ENCODE measurements at places on chromosomes 12 and 14.
A peak's percentile ranks its signal among the peaks of the same experiment; 100 is the strongest.

DNA sequence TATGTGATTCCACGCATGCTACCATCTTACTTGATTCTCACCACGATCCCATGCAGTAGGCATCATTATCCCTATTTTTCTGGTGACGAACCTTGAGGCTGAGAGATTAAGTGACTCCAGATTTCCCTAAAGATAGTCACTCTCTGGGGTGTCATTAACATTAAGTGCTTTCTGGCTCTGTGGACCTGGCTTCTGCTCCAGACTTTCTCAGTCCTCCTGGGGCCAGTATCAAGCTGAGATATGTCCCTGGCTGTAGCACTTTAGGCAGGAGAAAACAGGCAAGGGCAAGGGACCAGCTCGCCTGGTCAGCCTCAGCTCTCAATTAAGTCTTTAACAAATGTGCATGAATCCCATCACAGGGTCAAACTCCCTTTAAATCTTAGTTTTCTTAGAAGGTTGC lies 38.3 kb upstream of the PRB2 start:
- no peak for DNase-seq

- DNase-seq, result no peak
These were observed 84.7 kb downstream of the CMAS start for GRCh38 chr12:22130671-22131070.

- no peak for DNase-seq
These were observed 18.9 kb downstream of the SYNE3 start for GRCh38 chr14:95497561-95498011.

- DNase-seq, result no peak
These were observed 188.7 kb upstream of the PLXNC1 start for GRCh38 chr12:93959657-93960056.

GRCh38 chr12:64767495-64767894 lies 8.3 kb upstream of the GNS start:
- DNase-seq, result no peak

DNA sequence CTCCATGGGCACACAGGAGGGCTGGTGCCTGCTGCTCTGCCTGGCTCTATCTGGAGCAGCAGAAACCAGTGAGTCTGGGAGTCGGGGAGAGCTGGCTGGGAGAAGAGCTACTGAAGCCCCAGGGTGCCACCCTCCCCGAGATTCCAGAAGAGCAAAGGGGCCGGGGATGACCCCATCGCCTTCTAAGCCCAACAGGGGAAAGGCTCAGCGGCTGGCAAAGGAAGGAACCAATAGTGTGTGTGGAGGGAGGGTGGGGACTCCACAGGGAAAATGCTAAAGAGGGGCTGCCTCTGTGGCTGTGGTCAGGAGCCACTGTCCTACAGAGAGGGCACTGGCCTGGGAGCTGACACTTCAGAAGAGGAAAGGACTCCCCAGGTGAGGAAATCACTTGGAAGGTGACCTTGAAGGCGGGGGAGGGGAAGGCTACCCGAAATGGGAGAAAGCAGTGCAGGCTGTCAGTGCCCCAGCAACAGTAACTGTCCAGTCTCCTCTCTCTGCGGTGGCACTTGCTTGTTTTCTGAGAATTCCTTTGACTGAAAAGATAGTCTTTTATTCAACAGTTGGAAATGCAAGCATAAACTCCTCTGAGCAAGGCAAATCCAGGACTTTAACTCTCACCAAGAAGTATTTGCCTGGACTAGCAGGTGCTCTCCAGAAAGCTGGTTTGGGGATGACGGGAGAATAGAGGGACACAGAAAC lies 552 bp downstream of the TAPBPL start:
- DNase-seq, result peak; percentile 71

GRCh38 chr14:23613242-23614070 lies 22.7 kb upstream of the DHRS2 start:
- no peak for DNase-seq

DNA sequence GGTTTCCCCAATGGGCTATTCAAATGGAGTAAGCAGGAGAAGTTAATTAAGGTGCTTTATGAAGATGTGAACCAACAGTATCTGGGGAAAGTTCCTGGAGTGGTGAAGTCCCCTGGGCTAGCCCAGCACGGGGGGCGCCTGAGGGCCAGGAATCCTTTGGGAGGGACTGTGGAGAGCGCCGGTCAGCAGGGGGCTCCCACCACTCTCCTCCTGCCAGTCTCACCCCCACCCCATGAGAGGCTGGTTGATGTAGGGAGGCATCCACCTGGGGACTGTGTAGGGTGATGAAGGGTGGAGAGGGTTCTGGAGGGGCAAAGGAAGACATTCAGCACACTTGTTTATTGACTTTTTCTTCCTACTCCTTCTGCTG lies 4.4 kb downstream of the CEBPE start:
- DNase-seq, result peak; percentile 68

GRCh38 chr12:32504591-32504990 lies 105.2 kb downstream of the FGD4 start:
- DNase-seq, result no peak

GRCh38 chr12:21751517-21751916 lies 23.0 kb downstream of the KCNJ8 start:
- no peak for DNase-seq

DNA sequence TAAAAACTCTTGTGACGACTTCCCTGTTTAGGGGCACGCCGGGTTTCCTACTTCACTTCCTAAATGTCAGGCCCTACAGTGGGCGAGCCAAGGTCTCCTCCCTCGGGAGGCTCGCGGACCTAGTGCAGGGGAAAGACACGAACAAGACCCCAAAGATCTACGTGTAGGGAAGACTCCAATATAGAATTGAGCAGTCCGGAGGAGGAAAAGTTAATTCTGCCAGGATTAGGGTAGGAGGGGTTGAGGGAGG lies 564 bp downstream of the ATXN3 start:
- no peak for DNase-seq

- DNase-seq, result no peak
These were observed at the start of gene TMEM63C for GRCh38 chr14:77181603-77182437. Gene TMEM63C, plus strand, starts transcription at chr14:77181798. Its CDS starts 37,016 bp downstream, at chr14:77218814.

- DNase-seq, result no peak
These were observed 201.6 kb downstream of the PAX9 start for GRCh38 chr14:36863271-36863670.

DNA sequence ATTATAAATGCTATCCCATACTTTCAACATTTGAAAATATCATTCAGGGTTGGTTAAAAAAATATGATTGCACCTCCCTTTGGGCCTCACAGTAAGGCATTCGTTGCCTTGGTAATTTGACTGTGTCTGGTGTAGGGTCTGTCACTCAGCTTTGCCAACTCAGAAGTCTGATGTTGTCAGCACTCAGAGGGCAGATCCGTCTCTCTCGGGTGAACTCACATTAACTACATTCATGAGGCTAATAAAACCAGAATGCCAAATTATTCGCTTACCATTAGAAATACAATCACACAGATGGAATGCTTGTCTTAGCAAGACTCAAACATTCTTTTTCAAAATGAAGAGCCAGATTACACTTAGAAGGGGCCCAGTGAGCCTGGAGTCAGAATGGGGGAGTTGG lies 53.0 kb downstream of the NPAS3 start:
- no peak for DNase-seq

DNA sequence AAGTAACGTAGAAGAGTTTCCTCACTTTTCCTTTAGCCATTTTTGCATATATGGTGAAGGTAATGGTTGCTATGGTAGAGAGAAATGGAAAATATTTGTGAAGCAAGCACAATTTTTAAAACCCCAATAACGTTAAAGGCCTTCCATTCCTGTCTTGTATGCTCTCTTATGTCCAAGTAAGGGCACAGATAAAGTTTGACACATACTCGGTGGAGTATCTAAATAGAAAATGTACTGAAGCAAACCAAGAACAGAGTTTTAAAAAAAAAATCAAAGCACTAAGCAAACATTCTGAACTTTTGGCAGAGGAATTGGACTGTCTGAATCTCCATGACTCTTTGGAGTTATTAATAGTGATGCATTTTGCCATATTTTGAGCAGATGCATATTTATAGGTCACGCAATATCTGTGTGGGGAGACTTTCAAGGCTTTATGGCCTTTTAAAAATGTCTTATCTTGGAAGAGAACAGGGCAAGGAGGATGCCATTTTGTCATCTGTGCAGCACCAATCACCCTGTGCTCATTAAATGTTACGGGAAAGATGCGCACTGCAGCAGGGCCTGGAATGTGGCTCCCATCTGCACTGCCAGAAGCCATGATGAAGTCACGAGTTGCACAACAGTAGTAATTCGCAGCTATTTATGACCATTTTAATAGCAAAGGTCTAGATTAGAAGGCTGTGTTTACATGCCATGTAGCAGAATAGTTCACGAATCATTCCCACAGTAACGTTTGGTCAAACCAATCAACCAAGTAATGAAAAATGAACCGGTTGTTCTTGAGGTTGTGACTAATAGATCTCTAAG lies 23.3 kb upstream of the AMIGO2 start:
- no peak for DNase-seq

GRCh38 chr12:120413901-120414695 lies 23.8 kb upstream of the COX6A1 start:
- DNase-seq, result no peak
